Urothelium cell line (cell line): ENCODE measurements at places on chromosomes 6 and 20.
A peak's percentile ranks its signal among the peaks of the same experiment; 100 is the strongest.

DNA sequence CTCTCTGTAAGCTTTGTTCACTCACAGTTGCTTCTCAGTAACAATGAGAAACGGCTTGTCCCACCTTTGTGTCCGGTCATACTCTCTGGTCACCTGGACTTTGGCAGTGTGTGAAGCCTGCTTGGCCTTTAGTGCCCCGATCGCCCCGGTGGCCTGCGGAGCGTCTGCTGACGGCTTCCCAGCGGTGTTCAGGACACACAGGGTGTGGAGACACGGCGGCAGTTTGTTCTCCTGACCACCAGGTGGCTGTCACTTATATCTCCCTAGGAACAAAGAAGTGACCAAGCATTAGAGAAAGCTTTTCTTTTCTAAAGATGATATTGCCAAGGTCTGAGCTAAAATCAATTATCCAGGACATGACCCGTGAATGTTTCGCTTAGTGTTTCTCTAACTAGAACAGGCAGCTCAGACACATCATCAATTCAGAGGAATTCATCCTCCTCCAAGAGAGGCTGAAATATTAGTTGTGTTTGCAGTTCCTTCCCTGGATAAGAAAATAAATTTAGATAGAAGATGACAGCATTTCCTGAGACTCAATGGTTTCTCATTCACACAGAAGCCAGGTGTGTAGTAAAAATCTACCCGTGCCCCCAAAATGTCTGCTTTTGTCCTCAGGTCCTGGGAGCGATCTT, 167.4 kb upstream of the THBS2 start:
- no peak for DNase-seq

DNA sequence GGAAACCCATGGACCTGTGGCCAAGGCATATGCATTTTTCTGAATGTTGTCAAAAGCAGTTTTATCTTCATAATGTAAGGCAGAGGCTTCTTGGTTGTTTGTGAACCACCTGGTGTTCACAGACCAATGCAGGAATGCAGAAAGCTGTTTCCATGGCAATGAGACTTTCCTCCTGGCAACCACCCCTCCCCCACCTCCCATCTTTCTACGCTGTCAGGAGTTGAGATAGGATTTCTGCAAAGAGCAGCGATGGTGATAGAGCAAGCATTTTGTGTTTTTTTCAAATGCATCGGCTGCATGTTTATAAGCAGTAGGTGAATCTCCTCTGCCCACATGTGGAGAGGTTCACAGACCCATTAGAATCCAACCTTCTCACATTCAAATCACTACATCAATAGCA, 114.1 kb upstream of the SMLR1 start:
- no peak for DNase-seq

DNA sequence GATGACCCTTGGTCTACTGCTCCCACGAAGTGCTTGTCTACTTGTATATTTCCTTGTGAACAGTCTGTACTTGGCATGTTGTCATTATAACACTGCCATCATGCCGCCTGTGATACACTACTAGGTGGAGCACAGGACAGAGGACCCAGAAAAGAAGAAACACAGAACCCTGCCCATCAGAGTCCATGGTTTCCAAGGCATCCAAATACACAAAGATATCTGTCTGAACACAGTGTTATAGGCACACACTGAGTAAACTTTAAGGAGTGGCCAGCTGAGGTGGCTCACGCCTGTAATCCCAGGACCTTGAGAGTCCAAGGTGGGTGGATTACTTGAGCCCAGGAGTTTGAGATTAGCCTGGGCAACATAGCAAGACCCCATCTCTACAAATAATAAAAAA, 110.5 kb upstream of the SLC2A12 start:
- DNase-seq = no peak

DNA sequence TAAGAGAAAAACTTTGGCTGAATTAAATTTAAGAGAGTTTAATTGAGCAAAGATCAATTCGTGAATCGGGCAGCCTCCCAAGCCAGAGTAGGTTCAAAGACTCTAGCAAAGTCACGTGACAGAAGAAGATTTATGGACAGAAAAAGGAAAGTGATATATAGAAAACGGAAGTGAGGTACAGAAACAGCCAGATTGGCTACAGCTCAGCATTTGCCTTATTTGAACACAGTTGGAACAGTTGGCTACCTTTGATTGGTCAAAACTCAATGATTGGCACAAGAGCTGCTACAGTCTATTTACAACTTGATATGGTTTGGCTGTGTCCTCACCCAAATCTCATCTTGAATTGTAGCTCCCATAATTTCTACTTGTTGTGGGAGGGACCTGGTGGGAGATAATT, 102.6 kb downstream of the PLG start:
- no peak for DNase-seq

GRCh38 chr6:116382587-116382986, 11.8 kb downstream of the DSE start:
- no peak for DNase-seq

- DNase-seq = no peak
Observed at GRCh38 chr6:105692613-105693215, 289.8 kb upstream of the PREP start.

- DNase-seq = no peak
Observed at GRCh38 chr6:8539453-8539852, 104.1 kb upstream of the SLC35B3 start.

DNA sequence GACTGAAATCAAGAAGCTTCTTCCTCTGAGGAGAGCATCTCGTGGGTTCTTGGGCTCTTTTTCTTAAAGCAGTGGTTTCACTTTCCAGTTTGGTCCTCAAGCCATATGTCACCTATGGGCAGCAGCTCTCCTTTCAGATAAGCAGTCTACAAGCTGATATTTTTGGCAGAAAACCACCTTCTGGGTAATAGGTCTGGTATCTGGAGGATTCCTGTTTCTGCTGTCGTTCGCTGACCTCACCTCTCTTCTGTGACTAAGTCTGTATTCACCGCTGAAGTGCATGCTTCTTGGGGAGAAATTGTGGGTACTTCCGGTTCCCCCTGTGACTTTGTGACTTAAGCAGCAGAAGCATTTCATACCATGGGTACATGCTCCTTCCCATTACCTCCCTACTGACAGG, 193.6 kb downstream of the EDN1 start:
- DNase-seq = peak; percentile 48

GRCh38 chr20:59835448-59836395, 97.7 kb downstream of the SYCP2 start:
- DNase-seq = peak; percentile 87

GRCh38 chr6:84815896-84816735, 51.7 kb upstream of the TBX18 start:
- DNase-seq = no peak

- DNase-seq = no peak
Observed at GRCh38 chr6:29505808-29506207, 18.1 kb upstream of the MAS1L start.

- DNase-seq = no peak
Observed at GRCh38 chr6:3280091-3280490, 21.3 kb downstream of the PSMG4 start.

GRCh38 chr6:118240878-118241528, 307.1 kb upstream of the PLN start:
- DNase-seq = no peak

- DNase-seq = no peak
Observed at GRCh38 chr20:61939691-61940360, 125.9 kb downstream of the TAF4 start.

- DNase-seq = no peak
Observed at GRCh38 chr6:11350294-11350693, 117.8 kb upstream of the NEDD9 start.

GRCh38 chr20:8376940-8377339, 244.9 kb downstream of the PLCB1 start:
- no peak for DNase-seq

GRCh38 chr6:34285448-34286164, 36.8 kb upstream of the SMIM29 start:
- no peak for DNase-seq

- DNase-seq = no peak
Observed at GRCh38 chr20:38180781-38181180, 15.7 kb upstream of the TGM2 start.

DNA sequence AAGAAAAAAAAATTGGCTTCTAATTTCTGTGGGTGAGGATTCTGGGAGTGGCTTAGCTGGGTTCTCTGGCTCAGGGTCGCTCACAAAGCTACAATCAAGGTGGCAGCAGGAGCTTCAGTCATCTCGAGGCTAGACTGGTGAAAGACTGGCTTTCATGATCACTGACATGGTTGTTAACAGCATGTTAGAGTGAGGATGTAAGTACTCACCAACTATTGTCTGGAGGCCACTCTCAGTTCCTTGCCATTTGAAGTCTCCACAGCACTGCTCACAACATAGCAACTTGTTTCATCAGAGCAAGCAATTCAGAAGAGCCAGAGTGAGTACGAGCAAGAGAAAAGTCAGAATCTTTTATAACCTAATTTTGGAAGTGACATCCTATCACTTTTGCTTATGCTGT, 145.7 kb upstream of the PRSS16 start:
- no peak for DNase-seq

- DNase-seq = peak; percentile 22
Observed at GRCh38 chr6:110492584-110492983, 16.2 kb upstream of the SLC22A16 start.

- no peak for DNase-seq
Observed at GRCh38 chr20:25065072-25065624, 7.2 kb upstream of the ACSS1 start.
